ENCODE measurements at places on chromosomes 5 and 9. TPM values are rescaled to one million over a fixed set of nuclear protein-coding genes. Genes with fewer than 3 reads are reported as not detected.

GRCh38 chr5:90709323-90710155 is 150.9 kb downstream of the ADGRV1 start:
- no peak for DNase-seq

GRCh38 chr9:122111413-122112085 is 18.4 kb upstream of the TTLL11 start:
- DNase-seq, result no peak

GRCh38 chr5:101346447-101346846 is 443.4 kb upstream of the ST8SIA4 start:
- no peak for DNase-seq

DNA sequence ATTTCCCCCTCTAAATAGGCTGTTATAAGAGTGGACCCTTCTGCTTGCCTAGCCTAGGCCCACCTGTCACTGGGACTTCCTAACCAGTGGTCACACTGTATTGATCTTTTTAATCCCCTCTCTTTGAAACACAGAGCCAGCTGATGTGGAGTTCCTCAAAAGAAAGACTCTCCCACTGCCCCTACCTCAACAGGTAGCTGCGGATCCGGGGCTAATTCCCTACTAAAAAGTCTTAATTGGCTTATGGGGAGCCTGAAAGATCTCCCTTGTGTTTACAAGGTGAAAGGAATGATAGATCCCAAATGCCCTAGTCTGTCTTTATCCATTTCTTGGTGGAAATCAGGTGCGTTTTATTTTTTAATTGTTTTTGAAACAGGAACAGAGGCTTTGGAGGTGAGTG is 2.0 kb downstream of the NEUROG1 start:
- no peak for DNase-seq

DNA sequence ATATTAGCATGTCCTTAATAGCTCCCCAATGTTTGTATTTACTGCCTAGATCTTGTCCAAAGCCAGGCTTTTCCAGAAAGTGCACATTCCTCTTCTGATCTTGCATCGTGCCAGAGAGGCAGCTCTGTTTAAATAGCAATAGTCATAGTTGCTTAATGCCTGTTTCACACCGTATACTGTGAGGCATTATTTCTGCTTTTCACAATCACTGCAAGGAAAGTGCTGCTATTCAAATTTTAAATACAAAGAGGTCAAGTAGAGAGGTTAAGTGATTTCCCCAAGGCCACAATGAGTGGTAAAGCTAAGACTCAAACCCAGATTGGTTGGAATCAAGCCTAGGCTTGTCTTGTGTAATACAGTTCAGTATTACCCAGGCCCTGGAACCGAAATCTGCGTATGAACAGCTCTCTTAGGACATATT is 153.6 kb downstream of the SNX18 start:
- no peak for DNase-seq

DNA sequence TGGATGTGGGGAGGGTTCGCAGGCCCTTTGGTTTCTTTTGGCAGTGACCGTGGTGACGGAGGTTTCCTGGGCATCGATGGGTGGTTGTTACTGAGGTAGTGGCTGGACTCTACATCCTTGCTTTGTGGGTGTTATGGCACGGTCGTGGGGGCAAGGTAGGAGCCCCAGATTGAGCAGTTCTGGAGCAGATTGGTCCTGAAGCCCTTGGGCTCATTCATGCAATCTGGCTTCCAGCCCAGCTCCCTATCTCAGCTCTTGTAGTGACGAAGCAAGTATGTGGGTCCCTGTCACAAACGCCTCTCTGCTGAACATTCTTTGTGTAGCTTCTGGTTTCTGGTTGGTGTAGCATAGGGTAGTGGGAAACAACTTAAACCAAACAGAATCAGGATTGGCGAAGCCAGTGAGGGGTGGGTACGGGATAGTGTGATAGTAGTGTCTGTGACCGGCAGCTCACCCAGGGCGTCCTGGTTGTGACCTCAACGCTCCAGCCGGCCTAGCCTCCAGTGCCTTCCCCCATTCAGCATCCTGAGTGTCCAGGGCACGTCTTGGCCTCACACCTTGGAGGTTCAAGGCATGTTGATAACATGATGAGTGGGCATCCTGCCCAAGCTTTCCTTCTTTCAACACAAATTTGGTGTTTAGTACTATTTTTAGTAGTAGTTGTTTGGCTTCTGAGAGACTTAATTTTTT is 2.9 kb downstream of the NDUFS6 start:
- no peak for DNase-seq

Gene SPATA31C1
- not detected for total RNA-seq

DNA sequence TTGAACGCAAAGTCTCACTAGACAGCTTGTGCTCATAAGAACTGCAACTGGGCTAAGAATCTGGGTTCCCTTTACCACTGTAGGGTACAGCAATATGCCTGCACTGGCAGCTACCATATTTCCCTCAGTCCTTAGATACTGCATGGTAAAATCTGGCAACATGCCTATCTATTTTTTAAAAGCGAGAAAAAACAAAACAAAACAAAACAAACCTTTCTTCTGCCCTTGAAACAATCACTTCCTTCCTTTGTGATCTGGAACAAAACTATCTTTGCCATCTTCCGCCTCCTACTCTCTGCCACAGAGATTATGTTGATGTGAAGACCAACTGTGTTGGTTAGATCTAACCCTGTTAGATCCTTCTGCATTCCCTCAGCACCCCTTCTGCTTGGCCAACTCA is 242.9 kb downstream of the EBF1 start:
- no peak for DNase-seq

DNA sequence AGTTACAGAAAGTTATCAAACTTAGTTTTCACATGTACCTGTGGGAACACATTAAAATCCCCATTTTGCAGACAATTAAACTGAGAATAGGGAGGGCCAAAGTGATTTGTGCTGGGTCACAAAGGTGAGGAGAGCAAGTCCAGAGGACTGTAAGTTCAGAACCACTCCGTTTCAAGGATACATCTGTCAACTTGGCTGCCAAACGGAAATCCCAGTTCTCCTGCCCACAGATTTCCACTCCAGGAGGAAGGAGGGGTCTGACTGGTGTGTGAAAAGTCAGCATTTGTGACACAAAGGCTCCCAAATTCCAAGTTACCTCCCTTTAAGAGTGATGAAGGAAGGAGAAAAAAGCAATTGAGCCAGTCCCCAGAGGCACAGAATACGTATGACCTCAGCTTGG is 42.3 kb downstream of the PRELID2 start:
- DNase-seq, result no peak

Gene TMOD1
- total RNA-seq, result 28.4 TPM

- DNase-seq, result no peak
Measured at GRCh38 chr9:134340475-134341160, 14.4 kb downstream of the RXRA start.

DNA sequence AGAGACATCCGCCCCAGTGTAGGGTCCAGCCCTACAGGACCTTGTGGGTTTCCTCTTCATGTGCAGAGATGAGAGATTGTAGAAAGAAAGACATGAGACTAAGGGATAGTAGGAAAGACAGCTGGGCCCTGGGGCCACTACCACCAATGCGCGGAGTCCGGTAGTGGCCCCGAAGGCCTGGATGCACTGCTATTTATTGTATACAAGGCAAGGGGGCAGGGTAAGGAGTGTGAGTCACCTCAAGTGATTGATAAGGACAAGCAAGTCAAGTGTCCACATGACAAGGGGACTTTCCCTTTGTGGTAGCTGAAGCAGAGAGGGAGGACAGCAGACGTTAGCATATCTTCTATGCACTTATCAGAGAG is 6.2 kb upstream of the TMEM141 start:
- DNase-seq, result no peak

GRCh38 chr5:76202182-76202581 is 119.0 kb downstream of the SV2C start:
- no peak for DNase-seq

DNA sequence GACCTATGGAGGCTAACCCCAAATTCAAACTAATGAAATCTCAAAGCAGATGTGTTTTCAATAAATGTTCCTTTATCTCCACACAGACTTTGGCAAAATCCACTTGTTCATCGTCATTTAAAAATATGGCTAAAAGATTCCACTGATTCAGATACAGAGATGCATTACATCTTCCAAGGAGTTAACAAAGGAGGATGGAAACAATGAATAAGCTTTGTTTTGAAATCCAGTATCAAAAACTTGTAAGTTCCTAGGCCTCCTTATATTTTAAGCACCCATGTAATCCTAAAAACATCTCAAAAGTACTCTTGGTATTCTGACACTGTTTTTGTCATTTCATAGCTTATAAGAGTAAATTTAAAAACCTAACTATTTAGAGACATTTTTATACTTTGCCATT is 345.6 kb upstream of the ACTBL2 start:
- DNase-seq, result no peak

DNA sequence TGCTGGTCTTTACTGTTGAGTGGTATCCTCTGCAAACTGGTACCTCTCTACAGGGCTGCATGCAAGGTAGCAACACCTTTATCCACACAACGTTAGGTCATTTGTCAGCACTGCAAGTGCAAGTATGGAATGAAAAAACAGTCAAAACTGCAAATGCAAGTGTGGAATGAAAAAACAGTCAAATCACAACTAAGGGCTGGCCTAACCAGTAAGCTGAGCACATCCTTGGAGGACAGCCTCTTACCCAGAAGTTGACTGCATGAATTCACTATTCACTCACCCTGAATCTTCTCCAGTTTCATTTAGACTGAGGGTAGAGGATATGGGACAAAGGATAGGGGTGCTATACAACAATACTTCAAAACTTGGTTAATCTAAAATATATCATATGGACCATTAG is 158.4 kb downstream of the PPP2R2B start:
- no peak for DNase-seq

DNA sequence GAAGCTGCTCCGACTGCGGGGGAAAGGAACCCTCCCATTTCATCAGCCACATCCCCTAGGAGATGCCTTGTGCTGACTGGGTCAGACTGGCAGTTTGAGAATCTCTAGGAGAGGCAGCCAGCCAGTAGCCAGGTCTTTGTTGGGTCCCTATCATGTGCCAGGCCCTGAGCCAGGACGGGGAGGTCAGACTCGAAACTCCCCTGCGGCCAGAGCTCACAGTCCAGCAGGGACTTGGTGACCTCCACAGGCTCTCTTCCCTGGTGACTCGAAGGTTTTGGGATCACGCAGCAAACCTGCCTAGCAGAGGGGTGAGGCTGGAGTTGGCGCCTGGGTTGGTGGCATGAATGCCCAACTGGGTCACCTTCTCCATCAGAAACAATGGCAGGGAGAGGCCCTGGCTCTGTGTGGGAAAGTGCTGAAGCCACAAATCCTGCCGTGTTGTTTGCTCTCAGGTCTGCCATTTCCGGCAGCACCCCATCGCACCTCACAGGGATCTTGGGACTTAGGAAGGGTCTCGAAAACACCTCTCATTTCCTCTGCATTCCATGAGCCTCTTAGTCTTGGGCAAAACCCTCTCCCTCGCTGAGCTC is 14.4 kb upstream of the ORM1 start:
- DNase-seq, result no peak

Gene PDE6A
- not detected for total RNA-seq

Gene GABRA6
- total RNA-seq, result not detected

- DNase-seq, result no peak
Measured at GRCh38 chr5:74648835-74649293, 8.3 kb upstream of the ENC1 start.

Gene NPDC1
- 1.5 TPM for total RNA-seq

- no peak for DNase-seq
Measured at GRCh38 chr9:36163786-36164170, 5.4 kb upstream of the CCIN start.

Gene KIF20A
- 42.0 TPM for total RNA-seq

Gene FAM169A
- 4.5 TPM for total RNA-seq

DNA sequence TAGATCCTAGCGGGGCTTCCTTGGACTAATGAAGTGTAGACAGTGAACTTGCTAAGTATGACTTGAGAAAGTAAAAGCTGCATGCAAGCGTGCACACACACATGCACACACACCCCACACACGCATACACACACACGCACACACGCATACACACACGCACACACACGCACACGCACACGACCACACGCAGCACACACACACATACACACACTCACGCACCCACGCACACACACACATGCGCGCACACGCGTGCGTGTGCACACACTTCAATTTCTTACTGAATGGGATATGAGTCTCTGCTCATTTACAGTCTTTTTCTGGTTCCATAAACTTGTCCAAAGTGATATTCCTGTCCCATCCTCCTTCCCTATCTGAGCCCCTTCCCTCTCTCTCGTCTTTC is 41.2 kb downstream of the MSX2 start:
- no peak for DNase-seq

DNA sequence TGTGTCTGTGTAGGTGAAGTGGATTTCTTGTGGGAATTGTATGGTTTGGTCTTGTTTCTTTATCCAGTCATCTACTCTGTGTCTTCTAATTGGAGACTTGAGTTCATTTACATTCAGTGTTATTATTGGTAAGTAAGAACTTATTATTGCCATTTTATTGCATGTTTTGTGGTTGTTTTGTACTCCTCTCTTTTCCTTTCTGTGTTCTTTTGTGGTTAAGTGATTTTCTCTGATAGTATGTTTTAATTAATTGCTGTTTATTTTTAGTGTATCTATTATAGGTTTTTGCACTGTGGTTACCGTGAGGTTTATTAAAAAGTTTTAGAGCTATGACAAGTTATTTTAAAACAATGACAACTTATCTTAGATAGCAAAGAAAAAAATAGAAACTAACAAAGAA is 8.1 kb downstream of the POLK start:
- no peak for DNase-seq

DNA sequence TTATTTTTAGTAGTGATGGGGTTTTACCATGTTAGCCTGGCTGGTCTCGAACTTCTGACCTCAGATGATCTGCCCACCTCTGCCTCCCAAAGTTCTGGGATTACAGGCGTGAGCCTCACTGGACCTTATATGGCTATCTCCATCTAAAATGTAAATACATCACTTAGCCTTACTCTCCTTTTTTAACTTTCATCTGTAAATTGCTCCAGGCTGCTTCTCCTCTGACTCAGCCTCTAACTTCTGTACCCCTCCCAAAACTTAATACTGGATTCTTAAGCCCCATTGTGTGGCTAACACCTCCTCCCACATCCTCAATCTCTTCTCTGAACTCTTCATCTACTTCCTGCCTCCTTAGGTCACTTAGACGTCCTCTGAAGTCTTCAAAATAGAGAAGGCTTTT is 4.0 kb downstream of the SNX30 start:
- no peak for DNase-seq

- no peak for DNase-seq
Measured at GRCh38 chr9:113463418-113464285, at the start of gene RGS3. Gene RGS3, plus strand, starts transcription at chr9:113463727. Its CDS starts 76 bp downstream, at chr9:113463803.

GRCh38 chr5:76548525-76549229 is 74.5 kb downstream of the F2RL2 start:
- no peak for DNase-seq

- no peak for DNase-seq
Measured at GRCh38 chr9:2050236-2050635, 35.1 kb downstream of the SMARCA2 start.

Gene C7
- total RNA-seq, result 0.90 TPM

DNA sequence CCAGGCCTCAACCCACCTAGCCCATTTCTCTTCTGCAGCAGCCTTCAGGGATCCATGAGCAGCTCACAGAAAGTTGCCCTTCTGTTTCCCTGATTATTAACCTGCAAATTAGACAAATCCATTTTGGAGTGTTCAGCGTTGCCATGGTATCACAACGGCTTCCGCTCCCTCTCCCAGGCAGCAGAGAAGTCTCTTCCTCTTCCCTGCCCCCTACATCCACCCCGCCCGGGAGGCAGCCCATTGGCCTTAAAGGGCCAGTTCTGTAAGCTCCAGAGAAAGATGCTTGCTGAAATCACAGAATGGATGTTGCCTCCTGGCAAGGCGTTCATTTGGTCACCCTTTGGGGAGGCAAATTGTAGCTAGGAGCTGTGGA is 47.7 kb upstream of the BOD1 start:
- no peak for DNase-seq
